CD4-positive, alpha-beta T cell treated with Interleukin-1 beta for 1 hour (primary cell): ENCODE measurements at places on chromosomes 2 and 18.

DNA sequence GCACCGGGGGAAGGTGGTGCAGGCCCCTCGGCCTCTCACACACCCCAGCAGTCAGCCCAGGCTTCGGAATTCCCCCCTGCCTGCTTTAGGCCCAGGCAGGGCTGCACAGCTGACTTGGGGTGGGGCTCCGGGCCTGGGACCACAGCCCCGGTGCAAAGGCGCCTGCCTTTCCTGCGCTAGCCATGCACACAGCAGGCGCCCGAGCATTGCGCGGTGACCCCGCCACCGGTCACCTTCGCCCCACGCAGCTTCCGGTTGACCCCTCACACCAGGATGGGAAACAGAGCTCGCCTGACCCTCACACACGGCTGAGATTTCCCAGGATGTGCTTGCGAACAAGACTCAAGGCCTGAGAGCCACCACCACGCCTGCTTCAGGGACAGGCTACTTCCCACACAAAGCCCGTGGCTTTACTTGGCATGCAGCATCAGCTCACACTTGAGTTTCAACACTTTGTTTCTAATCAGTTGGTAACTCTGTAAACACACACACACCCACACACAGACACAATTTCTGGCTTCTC lies 46.0 kb downstream of the SLC66A2 start:
- no peak for DNase-seq

DNA sequence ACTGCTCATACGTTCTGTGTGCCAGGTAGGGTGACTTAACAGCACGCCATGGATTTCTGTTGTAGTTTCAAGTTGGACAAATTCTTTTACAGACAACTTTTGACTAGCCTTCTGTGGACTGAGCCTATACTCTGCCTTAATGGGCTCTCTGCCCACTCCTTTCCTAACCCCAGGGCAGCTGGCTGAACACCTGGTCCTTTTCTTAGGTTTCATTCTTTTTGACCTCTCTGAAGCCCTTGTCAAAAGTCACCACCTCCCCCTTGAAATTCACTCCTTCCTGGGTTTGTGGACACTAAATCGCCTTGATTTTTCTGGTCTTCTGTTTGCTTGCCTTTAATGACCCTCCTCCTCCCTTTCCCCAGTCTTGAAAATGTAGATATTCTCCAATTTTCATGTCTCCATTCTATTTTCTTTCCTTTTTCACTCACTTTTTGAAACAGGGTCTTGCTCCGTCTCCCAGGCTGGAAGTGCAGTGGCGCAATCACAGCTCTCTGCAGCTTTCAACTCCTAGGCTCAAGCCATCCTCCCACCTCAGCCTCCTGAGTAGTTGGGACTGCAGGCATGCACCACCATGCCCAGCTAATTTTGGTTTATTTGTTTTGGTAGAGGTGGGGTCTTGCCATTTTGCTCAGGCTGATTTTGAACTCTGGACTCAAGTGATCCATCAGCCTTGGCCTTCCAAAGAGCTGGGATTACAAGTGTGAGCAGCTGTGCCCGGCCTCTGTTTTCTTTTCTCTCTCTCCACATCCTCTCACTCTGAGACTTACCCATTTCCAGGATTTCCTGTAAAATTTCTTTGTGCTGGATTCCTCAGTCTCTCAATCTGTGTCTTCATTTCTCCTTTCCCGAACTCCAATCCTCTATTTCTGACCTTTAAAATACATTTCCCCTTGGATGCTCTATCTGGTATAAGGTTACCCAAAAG lies 112.9 kb downstream of the PLB1 start:
- no peak for DNase-seq

DNA sequence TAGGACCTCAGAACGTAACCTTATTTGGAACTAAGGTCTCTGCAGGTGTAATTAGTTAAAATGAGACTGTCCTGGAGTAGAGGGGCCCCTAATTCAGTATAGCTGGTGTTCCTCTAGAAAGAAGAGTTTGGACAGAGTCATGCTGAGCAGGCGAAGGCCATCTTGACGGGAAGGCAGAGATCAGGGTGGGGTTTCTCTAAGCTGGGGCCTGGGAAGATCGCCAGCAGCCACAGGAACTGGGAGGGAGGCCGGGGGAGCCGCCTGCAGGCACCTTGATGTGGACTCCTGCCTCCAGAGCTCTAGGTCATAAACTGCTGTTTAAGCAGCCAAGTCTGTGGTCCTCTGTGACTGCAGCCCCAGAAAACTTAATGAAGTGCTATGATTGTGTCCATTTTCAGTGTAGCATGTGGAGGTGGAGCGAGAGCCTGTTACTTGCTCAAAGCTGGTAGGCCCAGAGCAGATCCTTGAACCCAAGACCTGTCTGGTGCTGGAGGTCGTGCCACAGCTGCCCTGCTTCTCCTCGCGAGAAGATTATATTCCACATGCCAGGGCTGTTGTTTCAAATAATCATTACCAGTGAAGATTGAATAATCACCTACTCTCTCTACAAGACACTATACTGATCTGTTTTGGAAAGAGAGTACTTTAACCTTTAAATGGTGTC lies 105.7 kb downstream of the TPO start:
- no peak for DNase-seq

GRCh38 chr2:239716536-239717318 lies 308.4 kb downstream of the NDUFA10 start:
- DNase-seq = no peak

DNA sequence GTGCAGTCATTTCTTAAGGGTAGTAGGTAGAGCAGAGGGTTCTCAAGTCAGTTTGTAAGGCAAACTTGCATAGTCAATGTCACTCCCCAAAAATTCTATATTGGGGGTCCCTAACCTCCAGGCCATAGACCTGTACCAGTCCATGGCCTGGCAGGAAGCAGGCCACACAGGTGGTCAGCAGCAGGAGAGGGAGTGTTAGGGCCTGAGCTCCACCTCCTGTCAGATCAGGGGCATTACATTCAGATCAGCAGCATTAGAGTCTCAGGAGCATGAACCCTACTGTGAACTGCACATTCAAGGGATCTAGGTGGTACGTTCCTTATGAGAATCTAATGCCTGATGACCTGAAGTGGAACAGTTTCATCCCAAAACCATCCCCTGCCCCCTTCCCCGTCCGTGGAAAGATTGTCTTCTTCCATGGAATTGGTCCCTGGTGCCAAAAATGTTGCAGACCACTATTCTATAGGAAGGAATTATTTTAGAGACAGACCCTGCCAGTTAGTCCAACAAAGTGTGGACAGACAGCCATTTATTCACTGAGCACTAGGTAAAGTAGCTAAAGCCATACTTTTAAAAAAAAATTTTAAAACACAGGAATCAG lies 6.7 kb downstream of the COA5 start:
- peak; percentile 18 for DNase-seq

DNA sequence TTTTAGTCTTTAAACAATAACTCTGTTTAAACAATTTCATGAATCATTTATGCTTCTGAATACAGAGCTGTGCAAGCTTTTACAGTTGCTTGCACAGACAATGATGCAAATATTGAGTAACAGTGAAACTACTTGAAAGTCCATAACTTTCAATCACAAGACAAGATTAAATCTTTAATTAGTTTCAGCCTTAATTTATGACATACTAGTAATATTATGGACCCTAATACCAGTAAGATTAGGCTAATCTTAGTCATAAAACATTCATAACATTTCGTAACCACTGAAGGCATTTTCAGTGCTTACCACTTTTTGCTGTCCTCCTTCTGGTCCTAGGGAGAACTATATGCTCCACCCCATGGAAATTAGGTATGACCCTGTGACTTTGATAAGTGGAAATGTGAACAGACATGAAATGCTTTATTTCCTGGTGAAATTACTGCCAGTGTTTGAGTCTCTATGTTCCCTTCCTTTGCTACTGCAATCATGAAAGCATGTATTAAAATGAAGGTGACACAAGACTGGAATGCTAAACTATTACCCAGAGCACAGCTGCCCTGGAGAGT lies 1.8 kb upstream of the COBLL1 start:
- DNase-seq = no peak

DNA sequence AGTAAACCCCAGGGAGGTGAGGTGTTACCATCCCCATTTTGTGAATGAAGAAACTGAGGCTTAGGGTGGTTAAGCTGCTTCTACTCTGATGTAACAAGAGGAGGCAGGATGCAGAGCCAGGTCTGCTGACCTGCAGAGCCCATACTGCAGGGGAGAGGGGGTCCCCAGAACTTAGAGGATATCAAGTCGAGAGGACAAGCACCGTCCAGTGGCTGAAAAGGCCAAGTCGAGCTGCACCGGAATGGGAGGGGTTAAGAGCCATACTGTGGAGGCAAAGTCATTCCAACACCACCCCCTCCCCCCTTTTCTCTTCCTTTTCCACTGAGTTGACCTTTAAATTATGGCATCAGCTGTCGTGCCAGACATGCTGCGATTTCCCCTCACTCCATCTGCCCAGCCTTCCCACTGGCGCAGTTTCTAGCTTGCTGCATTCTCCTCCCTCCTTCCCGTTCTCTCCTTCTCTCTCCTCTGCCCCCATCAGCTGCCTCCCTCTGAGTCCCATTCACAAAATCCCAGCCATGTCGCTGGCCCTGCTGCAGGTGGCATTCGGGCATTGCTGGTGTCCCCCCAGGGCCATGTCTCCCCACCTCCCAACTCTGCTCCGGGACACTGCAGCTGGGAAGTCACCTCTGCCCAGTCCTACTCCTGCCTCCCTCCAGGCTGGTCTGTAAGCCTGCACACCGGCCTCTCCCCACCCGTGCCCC lies 346.9 kb downstream of the DYSF start:
- DNase-seq = no peak

DNA sequence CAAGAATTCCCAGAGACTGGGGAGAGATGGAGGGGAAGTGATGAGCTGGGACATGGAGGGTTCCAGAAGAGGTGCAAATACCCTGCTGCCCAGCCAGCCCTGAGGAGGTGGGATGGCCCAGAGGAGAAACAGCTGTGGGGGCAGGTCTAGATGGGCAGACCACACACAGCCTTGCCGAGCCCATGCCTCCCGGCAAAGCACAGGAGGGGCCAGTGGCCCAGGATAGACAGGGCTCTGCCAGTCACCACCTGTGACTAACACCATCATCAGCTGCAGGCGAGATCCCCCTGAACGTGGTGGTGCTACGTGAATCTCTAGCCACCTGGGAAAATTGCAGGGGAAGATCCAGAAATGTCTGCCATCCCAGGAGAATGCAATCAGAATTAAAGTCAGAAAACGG lies 39.4 kb downstream of the SCTR start:
- no peak for DNase-seq
